ENCODE measurements at places on chromosomes 13 and 19.
A peak's percentile ranks its signal among the peaks of the same experiment; 100 is the strongest.

DNA sequence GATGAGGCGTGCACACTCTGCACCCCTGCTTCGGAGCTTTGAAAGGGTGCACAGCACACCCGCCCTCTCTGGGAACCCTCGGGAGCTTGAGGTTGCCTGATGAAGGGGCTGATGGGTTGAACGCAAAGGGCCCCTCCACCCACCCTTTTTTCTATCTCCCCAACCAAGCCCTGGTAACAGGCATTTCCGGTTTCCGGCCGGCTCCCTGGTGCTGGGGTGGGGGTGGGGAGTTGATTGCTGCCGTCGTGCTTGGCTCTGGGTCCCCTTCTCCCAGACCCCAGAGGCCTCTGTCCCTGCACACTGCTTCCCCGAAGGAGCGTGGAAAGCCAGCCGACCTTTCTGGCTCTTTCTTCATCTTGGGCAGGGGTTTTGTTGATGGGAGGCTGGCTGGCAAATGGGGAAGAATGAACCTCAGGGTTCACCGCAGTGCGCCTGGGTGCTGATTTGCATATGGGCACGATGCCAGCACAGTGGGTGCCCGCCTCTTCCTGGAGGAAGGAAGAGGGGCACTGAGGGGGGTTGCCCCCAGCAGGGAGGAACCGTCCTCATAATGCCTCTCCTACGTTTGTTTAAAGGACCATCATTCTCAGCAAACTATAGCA is 29.1 kb downstream of the VAV1 start:
- DNase-seq = no peak

- no peak for DNase-seq
Observed at GRCh38 chr13:111209613-111210012, 94.5 kb downstream of the ARHGEF7 start.

GRCh38 chr13:60012488-60012887 is 151.2 kb downstream of the DIAPH3 start:
- DNase-seq = no peak

GRCh38 chr13:42377640-42378382 is 105.9 kb downstream of the AKAP11 start:
- DNase-seq = peak; percentile 69

GRCh38 chr13:61664801-61665705 is 249.4 kb upstream of the PCDH20 start:
- DNase-seq = peak; percentile 65

GRCh38 chr13:39729156-39729555 is 73.7 kb downstream of the COG6 start:
- DNase-seq = no peak

DNA sequence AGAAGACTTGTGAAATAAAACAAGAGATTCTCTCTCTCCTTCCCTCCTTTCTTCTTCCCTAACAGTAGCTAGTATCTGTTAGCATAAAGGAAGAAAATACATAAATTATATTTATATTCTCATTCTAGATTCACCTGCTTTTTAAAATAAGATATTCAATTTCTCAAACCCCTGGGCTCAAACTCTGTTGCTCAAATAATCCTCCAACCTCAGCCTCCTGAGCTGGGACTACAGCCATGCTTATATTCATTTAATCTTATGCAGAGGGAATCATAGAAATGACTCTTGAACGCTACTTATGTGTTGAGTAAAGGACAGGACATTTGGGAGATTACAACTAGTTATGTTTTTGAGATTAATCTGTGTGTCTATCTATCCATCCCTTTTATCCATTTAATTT is 56.2 kb downstream of the GPC5 start:
- DNase-seq = no peak

DNA sequence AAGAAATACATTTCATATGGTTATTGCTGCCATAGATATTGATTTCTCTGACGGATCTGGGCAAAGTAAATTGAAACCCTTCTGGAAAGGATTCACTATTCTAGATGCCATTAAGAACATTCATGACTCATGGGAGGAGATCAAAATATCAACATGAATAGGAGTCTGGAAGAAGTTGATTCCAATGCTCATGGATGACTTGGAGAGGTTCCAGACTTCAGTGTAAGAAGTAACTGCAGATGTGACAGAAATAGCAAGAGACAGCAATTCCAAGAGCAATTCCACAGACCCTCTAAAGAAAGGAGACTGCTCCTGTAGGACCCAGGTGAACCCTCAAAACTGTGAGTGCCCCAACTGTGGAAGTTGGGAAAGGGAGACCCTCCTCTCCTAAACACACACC is 30.9 kb upstream of the KCTD12 start:
- DNase-seq = no peak

DNA sequence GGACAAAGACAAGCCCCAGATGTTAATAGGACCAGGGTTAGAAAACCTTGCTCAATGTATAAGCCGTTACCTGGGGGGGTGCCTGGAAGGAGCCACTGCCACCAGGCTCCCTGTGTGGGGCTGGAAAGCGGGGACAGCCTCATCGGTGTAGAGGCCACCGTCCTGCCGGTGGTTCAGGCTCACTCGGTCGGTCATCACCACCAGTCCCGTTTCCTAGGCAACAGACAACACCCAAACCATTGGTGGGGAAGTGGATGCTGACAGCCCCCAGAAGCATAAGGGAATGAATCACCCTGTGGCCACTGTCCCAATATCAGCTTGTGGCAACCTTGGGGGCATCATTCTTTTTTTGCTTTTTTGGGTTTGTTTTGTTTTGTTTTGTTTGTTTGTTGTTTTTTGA is 55.8 kb downstream of the CPAMD8 start:
- DNase-seq = no peak

DNA sequence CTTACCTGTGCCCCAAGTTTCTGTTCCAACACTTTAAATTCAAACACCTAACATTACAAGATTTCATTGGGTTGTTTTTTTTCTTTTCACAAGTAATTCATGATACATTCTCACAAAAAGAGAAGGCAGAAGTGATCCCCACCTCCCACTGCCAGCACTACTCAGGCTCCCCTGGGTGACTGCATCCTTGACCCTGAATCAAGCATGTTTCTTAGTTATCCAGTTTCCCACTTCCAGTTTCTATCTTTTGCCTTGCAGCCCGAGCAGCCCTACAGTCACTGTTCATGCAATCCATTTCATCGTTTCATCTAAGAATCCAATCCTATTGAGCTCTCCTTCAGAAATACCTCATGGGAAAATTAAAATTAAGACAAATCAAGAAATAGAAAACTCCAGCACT is 61.4 kb downstream of the RNASEH2B start:
- no peak for DNase-seq

- peak; percentile 65 for DNase-seq
Observed at GRCh38 chr19:1408300-1409203, 1.2 kb downstream of the DAZAP1 start.

- no peak for DNase-seq
Observed at GRCh38 chr19:53504885-53505284, 33.1 kb upstream of the ZNF331 start.

GRCh38 chr19:7856109-7856591 is 18.0 kb downstream of the PRR36 start:
- DNase-seq = no peak

- peak; percentile 31 for DNase-seq
Observed at GRCh38 chr13:74301258-74301935, 167.2 kb upstream of the KLF12 start.

DNA sequence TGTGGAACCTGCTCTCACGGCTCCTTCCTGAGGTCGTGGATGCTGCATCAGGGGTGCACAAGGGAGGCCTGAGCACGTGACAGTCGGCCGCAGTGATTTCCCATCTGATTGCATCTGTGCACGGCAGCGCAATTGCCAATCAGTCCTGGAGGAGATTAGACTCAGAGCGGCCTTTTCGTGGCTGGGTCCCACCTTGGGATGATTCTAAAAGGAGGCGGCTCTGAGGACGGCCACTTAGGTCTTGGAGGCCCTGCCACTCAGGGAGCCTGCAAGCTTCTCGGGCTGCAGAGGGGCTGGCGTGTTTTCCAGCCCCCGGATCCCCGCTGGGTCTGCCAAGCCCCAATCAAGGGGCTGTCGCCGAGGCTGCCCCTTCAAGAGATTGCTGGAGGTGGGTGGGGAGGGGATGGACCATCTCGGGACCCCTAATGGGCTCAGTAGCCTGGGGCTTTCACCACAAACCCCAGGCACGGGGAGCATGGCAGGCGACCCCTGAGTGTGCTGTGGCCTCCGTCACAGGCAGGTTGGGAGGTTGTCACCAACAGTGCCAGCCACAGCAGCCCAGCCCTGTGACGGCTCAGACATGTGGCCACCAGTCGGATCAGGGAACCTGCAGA is 51.6 kb downstream of the SOX1 start:
- DNase-seq = no peak

DNA sequence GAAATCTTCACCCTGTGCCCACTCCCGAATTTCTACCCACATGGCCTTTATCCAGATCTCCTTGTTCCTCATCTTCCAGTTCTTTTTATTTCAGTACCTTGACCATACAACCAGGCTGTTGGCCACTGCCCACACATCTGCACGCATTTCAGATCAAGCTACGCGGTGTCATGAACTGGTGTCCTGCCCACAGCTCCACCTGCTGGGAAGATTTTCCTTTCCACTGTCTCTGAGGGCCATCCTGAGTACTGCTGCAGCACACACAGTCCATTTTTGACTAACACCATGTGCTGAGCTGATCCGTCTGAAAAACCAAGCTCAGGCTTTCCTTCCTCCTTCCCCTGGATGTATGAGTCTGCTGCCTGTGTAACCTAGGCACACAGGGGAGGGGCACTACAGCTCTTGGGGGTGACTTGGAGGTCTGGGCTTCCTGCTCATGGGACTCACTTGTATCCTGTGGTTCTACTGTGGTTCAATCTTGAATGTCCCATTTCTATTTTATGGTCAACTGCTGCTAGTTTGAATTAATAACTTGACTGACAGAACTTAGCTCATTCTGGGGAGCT is 71.9 kb downstream of the WASF3 start:
- DNase-seq = no peak

DNA sequence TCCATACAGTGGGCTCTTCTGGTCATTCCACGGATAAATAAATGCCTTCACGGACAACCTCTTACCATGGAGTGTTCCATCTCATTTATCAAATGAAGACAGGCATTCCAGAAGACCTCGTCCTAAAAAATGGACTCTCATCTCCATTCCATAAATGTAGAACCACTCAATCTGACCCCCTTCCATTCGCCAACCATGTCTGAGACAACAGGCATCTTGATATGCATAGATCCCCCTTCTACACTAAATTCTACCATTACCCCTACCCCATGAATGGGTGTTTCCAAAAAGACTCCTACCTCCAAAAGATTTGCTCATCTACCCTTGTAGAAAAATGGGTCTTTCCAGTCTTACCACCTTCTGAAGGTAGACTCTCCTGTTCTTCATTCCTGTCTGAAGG is 9.0 kb downstream of the RASIP1 start:
- no peak for DNase-seq

- DNase-seq = peak; percentile 81
Observed at GRCh38 chr13:79541426-79542049, 60.6 kb downstream of the NDFIP2 start.

DNA sequence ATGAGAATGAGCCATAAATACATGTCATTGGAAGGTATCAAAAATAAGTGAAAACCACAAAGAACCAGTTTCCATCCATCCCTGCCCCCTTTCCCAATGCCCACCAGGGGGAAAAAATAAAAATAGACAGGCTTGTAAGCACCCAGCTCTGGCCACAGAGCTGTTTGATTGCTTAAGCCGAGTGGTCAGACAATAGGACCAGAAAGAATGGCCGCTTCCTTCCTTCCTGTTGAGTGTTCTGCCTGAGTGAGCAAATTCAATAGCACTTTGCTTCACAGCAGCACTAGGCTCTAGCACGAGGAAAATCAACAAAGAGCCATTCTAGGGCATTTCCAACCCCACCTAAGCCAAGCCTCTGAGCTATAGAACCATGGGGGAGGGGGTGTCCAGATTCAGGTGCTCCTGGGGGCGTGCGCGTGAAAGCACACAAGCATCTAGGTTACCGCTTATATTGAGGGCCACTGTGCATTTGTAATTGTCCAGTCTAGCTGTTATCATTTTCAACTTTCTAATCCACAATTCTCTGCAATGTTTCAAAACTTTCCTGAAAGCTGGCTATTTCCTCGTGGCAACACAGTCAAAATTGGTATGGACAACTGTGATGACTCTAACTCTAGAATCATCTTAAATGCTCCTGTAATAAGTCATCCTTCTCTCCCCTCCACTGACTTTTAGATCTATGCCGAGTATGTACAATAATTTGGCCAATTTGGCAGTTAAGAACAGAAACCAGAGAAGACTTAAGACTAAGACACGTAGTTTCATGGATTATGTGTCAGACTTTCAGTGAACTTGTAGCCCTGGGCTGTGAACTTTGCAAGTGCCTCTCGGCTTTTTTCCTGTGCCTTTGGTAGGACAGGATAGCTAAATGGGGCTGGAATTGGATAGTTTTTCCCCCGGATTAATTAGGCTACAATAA is 64.3 kb downstream of the SPRY2 start:
- DNase-seq = peak; percentile 23

- peak; percentile 99 for DNase-seq
Observed at GRCh38 chr13:114065141-114065925, 67.1 kb downstream of the RASA3 start.

GRCh38 chr19:54523403-54523802 is 20.8 kb downstream of the LAIR2 start:
- no peak for DNase-seq

GRCh38 chr13:111247552-111247951 is 72.9 kb upstream of the TEX29 start:
- DNase-seq = no peak

DNA sequence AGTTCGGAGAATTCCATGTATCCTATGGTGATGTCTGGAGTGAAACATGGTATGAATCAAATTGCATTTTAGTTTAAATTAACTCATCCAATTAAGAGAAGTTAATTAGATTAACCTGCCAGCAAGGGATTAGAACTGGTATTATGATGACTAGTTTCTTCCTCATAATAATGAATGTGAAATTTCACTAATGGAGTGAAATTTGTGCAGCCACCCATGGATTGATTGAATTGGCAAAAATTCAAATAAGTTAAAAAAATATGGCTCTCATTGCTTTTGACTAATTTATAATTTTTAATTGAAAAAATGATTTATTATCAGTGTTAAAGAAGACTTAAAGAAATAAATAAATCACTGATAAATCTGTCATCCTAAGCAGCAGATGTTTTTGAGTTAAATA is 232.0 kb downstream of the KCNRG start:
- DNase-seq = no peak

GRCh38 chr19:993361-993830 is 6.8 kb upstream of the GRIN3B start:
- DNase-seq = no peak

GRCh38 chr13:27842571-27842970 is 50.3 kb downstream of the GSX1 start:
- no peak for DNase-seq

DNA sequence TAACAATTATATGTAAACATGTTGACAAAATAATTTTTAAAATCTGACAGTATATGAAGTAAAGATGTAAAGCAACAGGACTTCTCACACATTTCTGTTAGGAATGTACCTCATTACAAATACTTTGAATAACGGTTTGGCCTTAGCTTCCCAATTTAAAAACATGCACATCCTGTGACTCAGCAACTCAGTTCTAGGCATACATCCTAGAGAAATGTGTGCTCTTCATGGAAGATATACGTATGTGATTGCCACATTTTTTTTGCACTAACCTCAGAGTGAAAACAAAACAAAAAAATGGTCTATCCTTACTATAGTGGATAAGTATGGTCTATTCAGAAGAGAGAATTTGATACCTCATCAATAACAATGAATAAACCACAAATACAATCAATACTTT is 314.6 kb downstream of the LIG4 start:
- DNase-seq = peak; percentile 62

All from astrocyte of the spinal cord (primary cell).